ENCODE measurements at places on chromosomes 6 and 20.

DNA sequence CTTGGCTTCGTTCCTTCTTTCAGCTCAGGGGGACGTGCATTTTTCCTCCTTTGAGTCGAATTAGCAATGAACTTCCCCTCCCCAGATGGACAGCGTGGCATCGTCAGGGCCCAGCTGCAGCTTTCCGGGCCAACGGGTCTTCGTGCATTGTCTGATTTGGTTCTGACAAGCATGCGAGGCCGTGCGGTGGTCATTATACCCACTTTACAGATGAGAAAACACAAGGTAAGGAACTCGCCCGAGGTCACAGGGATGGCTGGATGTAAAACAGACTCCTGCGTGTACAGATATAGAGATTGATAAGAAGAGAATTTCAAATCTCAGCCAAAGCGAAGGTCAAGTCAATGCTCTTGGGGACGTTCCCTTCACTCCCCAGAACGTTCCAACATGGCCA lies 187.6 kb upstream of the SULF2 start:
- DNase-seq = no peak

- DNase-seq = no peak
These were observed 100.5 kb upstream of the SLC22A23 start for GRCh38 chr6:3557336-3557735.

DNA sequence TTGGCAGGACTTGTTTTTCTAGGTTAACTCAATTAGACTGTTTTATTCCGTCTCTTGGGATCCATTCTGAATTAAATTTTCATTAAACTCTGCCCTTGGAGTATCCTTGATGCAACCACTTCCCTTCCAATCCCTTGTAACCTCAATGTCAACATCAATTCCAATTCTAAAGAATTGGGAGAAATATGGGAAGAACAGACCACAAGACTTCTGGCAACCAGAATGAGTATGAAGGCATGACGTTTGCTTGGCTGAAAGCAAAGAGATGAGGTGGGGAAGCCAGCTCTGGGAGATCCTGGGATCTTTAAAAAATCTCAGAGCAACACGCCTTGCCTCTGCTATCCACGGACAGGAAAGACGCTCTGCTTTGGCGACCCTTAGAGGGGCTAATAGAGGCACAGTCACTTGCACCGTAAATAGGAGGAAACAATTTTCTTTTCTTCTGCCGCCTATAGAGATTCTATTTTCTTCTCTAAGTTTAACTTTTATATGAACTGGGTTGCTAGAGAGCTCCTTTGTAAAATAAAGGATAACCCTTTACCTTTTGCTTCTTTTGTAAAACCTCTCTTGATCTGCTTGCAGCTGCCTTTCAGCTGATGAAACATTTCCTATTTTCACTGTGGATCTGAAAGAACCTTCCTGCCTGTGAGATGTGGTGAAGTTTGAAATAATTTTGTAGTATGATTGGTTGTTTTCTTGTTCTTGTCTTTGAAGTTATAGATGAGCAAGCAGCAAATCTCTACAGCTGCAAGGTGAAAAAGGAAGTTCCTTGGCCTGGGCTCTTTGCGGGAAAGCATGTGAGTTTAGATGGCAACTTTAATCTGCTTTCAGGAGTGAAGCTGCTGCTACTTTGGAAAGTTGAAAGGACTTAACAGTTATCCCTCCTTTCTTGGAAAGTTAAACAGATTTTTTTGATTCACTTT lies at the start of gene ASIP:
TSS of gene ASIP (plus strand) at position 731 of the 923 bp plus-strand sequence. CDS start 18,952 bp downstream, outside the sequence.
- no peak for DNase-seq

DNA sequence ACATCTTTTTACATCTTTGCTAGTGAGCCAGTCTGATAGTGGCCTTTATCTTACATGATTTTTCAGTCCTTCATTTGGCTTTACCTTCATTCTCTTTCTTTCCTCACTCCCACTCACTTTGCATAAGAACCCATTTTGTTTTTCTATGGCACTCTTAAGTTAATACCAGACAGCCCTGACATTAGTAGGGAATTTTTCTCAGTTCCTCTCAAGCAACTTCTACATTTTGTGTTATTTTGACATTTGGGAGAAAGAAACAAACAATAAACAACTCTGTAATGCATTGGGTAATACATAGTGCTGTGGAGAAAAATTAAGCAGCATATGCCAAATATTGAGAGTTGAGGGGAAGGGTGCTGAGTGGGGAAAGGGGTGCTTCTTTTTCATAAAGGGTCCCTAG lies 524.1 kb upstream of the JAG1 start:
- no peak for DNase-seq

DNA sequence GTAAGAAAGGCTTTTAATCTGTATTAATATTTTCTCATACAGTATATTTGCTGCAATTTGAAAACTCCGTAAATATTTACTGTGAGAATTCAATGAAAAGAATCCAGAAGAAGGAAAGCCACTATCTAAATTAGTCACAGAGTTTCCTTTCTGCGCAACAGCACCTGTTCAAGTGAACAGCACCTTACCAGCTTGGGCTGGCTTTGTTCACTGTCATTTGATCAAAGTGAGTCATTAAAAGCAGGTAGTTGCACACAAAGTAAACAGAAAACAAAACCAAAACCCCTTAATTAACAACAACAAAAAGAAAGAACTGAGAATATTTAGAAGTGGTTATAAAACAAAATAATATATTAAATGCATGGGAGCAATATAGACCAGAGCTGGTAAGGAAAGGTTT lies 12.8 kb downstream of the SMLR1 start:
- no peak for DNase-seq

GRCh38 chr20:63230800-63231268 lies 4.9 kb upstream of the BIRC7 start:
- peak; percentile 19 for DNase-seq

DNA sequence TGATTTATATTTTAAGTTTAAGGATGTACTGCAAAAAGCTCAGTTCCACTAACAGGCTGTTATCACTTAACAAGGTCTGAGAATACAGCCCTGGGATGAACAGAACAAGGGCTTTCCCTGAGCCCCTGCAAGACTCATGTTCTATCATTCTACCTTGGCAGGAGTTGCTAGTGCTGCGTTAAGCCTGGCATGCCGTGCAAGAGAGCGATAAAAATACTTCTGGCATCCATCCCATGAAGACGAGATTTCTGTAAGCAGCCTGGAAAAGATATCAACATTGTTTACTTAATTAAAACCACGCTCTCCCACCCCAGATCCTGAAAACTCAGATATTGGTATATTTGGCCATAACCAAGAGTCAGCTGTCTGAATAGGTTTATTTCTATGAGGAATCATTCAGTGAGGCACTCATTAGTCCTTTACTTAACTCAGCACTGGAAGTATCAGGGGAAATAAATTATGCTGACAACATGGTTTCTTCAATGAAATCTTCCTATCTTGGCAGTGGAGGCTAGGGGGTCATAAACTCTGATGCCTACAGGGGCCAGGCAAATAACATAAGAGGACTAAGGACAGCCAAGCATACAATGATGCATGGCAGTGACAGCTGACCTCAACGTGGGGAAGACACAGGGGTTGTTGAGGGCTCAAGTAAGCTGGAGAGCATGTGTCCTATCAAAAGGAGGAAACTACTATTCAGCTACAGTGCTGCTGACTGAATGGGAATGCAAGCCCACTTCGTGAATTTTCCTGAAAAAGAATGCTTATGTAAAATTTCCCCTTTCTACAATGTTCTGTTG lies 37.6 kb upstream of the LYRM2 start:
- DNase-seq = no peak

- no peak for DNase-seq
These were observed 10.5 kb upstream of the OGFRL1 start for GRCh38 chr6:71277926-71278600.

DNA sequence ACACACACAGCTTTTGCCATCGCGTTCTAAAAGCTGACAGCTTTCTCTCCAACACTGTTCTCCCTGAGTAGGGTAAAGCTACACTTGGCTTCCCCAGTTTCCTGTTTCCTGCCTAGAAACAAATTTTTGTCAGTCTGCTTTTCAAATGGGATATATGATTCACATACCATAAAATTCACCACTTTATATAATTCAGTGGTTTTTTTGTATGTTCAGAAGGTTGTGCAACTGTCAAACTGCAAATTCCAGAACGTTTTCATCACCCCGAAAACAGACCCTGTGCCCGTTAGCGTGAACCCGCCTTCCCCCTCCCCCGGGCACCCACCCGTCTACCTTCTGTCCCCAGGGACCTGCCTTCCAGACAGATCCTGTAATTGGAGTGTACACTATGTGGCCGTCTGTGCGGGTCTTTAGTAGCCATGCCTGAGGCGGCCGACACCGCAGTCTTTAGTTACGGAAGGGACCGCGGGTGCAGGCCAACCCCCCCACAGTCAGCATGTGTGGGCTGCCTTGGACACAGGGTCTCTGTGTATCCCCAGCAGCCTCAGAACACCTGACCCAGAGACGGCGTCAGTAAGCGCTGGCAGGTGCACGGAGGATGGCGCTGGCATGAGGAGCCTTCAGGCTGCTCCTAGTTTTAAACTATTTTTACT lies 16.6 kb downstream of the HRH3 start:
- DNase-seq = no peak

GRCh38 chr6:25442898-25443297 lies 163.7 kb downstream of the CARMIL1 start:
- DNase-seq = no peak

GRCh38 chr6:37668251-37668650 lies 29.4 kb downstream of the MDGA1 start:
- DNase-seq = no peak

DNA sequence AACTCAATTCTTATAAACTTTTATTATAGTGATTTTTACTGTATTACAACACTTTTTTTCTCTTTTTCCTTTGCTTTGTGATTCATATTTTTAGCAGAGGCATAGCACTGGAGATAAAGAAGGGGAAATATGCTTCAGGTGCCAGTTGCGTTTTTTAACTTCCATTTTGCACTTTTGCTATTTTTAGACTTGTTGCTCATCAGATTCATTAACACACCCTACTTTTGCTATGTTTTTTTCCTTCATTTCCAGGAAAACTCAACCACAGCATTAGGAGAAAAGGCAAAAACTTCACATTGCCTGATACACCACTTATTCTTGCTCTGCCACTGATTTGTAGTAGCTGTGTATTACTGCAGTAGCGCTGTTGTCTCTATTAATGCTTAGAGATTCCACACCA lies 8.0 kb upstream of the TMEM30A start:
- no peak for DNase-seq

- DNase-seq = no peak
These were observed 27.3 kb downstream of the RIN2 start for GRCh38 chr20:19785173-19785982.

DNA sequence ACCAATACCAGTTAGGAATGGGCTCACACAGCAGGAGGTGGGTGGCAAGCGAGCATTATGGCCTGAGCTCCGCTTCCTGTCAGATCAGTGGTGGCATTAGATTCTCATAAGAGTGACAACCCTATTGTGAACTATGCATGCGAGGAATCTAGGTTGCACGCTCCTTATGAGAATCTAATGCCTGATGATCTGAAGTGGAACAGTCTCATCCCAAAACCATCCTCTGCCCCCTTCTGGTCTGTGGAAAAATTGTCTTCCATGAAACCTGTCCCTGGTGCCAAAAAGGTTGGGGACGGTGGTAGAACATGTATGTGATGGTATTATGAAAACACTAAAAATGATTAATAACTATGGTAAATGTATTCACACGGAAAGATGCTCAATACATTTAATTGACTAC lies 99.7 kb upstream of the HIVEP1 start:
- no peak for DNase-seq

DNA sequence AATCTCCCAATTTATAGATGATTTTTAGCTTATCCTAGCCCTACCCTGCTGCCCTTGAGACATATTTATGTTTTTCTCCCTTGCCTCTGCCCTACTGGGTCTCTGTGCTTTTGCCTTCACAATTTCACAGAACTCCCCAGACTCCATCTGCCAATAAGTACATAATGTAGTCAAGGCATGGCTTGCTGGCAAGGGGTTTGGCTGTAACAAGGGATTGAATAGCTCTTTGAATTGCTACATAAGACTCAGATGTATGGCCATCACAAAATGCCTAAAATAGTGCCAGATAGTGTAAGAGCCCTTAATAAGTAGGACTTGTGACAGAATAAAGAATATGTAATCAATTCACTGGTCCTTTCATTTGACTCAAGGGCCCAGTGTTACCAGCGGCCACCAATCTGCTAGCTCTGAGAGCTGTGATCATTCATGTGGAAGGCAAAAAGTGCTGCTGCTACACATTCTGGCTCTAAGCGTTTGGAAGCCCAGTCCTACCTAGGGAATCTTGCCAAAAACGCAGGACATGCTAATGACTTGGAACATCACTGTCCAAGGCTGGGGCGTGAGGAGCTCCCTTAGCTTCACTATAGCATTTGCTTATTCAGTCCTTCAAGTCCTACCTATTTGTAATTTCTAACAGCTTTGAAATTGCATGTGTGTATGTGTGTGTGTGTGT lies 20.5 kb downstream of the CLVS2 start:
- no peak for DNase-seq

- DNase-seq = no peak
These were observed 2.8 kb upstream of the CCDC170 start for GRCh38 chr6:151490996-151491395.

Measured in CD4-positive, alpha-beta memory T cell (primary cell).